ENCODE measurements at places on chromosomes 2 and 18. TPM values are rescaled to one million over a fixed set of nuclear protein-coding genes. Genes with fewer than 3 reads are reported as not detected.
A peak's percentile ranks its signal among the peaks of the same experiment; 100 is the strongest.

GRCh38 chr2:23311186-23311585, 73.8 kb upstream of the KLHL29 start:
- no peak overlapping the region for H3K27ac ChIP-seq
- H3K36me3 ChIP-seq = no peaks in the 10 kb centered on the region
- H3K27me3 ChIP-seq = peaks cover 9% of the 10 kb centered on the region
- no peaks in the 10 kb centered on the region for H3K4me1 ChIP-seq
- no peak overlapping the region for H3K4me3 ChIP-seq

DNA sequence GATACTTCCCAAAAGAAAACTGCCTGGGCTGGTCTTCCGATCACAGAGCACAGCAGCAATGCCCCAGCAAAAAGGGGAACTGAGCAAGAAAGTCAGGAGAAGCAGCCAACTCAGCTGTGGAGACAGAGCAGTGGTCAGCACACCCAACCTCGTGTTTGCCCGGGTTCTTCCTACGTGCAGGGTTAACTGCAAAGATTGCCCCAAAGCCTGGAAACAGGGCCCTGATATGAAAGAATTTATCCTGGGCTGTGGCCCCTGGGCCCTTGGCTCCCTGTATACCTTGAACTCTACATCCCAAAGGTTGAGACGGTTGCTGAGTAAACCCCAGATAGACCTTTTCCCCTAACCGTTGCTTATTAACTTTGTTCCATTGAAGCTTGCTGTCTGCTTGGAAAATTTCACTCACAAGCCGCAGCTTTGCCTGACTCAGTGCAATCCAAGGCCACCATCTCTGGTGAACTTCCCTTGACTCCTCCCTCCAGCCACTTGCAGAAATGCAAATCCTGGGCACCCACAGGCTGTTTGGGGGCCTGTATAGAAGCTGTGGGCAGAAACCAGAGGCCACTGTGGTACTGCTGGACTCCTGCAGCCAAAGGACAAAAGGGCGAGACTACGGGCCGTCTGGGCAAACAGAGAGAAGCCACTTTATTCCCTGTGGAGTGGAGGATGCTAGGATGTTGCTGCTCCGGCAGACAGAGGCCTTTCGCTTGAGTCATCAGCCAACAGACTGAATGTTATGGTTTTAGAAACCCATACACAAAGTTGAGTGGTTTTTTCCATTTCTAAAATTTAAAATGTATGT, 18.2 kb downstream of the NRP2 start:
- peak; percentile 79 for DNase-seq
- H3K4me3 ChIP-seq = peak overlapping the region; percentile 74
- H3K36me3 ChIP-seq = peaks cover 10% of the 10 kb centered on the region
- peaks cover 77% of the 10 kb centered on the region for H3K4me1 ChIP-seq

DSG2 gene
- total RNA-seq = not detected

DNA sequence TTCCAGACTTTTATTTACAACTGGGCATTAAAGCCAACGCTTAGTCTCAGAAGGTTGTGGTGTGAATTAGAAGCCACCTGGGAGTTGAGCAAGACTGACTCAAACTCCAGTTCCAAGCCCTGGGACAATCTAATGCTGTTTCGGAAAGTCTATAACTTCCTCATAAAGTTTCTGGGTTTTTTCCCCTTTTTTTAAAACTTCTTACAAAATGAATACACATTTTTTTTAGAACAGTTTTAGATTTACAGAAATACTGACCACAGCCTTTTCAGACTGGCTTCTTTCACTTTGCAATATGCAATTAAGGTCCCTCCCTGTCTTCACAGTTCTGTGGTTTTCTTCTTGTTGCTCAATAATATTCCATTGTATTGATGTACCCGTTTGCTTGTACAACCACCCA, 115.9 kb upstream of the TWIST2 start:
- no peak overlapping the region for H3K4me3 ChIP-seq
- no peak overlapping the region for H3K27ac ChIP-seq
- no peak for DNase-seq
- H3K36me3 ChIP-seq = no peaks in the 10 kb centered on the region
- peaks cover 5% of the 10 kb centered on the region for H3K27me3 ChIP-seq
- peaks cover 32% of the 10 kb centered on the region for H3K4me1 ChIP-seq

DNA sequence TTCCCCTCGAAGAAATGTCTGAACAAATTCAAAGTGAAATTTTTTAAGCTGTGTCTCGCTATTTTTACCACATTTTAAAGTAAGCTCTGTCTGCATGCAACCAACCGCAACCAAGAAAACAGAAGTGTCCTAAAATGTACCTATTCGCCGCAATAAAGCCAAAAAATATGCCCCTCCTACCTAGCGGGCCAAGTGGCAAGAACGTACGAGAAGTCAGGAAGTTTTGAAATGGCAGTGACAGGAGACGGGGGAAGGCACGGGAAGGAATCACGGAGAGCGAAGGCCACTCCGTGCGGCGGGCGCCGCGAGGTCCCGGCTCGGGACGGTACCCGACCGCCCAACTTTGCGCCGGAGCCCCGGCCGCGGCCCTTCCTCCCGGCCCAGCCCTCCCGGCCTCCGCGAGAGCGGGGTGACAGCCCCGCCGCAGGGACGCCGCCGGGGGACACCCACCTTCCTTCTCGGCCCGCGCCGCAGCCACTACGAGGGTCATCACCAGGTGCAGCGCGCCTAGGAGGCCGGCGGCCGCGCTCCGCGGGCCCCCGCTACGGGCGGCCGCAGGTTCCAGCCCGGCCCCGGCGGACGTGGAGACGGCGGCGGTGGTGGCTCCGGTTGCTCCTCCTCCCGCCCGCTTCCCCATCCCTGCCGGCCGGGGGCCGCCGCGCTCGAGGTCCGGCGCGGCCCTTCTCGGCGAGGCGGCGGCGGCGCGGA, 568 bp downstream of the TMEM131 start:
- peaks cover 40% of the 10 kb centered on the region for H3K4me1 ChIP-seq
- DNase-seq = peak; percentile 28
- peaks cover 7% of the 10 kb centered on the region for H3K36me3 ChIP-seq
- peaks cover 2% of the 10 kb centered on the region for H3K27me3 ChIP-seq
- peak overlapping the region; percentile 88 for H3K27ac ChIP-seq
- peak overlapping the region; percentile 94 for H3K4me3 ChIP-seq

DNA sequence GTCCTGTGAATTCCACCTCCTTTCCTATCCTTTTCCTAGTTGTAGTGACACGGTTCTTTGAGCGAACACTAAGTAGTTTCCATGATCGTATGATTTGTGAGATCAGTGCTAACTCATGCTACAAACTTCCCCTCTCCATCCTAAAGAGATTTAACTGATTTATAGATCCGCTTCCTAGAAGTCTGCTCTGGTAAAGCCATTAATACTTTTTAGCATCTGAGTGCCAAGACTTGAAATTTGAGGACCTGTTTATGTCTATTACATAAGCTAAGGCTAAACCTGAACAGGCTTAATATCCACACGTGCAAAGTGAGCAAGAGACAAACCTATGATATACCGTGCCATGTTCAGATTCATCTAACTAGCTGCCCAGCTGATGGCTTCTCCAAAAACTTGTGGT, 14.9 kb downstream of the PROKR1 start:
- H3K4me1 ChIP-seq = no peaks in the 10 kb centered on the region
- H3K4me3 ChIP-seq = no peak overlapping the region
- peaks cover 19% of the 10 kb centered on the region for H3K27me3 ChIP-seq

ALPP gene
- not detected for total RNA-seq
